ENCODE measurements at places on chromosomes 4 and X. TPM values are rescaled to one million over a fixed set of nuclear protein-coding genes. Genes with fewer than 3 reads are reported as not detected.

LIN54 gene
- total RNA-seq: 5.7 TPM

PPBP gene
- 1.4 TPM for total RNA-seq

PCDH10 gene
- not detected for total RNA-seq

DGKK gene
- not detected for total RNA-seq

OPHN1 gene
- total RNA-seq: 1.6 TPM

TENT5D gene
- not detected for total RNA-seq

AKAP4 gene
- total RNA-seq: not detected

ABCG2 gene
- total RNA-seq: 7.2 TPM

SLC25A14 gene
- 2.3 TPM for total RNA-seq

F9 gene
- 380 TPM for total RNA-seq

TNIP3 gene
- not detected for total RNA-seq

All from left lobe of liver (tissue), 2 donors.